ENCODE measurements at places on chromosomes 11 and 22.

DNA sequence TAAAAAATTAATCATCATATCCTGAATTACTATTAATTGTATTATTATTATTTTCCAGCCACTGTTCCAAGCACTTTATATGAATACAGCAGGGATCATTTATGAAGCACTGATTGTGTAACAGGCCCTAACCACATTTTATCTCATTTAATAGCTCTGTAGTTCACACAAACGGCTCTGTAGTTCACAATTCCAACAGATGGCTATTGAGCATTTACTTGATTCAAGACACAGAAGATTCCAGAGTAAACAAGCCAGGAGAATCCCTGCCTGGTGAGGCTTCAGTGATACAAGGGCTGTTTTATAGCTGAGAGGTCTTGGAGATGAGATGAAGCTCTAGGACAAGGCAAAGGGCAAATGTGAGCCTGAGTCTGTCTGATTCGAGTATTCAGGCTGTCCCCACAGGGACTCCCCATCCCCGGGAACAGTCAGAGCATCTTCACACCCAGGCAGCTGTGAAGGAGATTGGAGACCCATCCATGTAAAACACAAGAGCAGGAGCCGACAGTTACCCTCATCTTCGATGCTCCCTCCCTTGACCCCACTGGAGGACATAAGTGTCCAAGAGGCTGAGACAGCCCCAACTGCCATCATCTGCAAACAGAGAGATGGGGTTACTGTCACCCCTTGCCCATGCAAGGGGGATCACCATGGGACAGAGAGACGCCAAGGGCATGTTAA lies 222.5 kb downstream of the MN1 start:
- DNase-seq = no peak

DNA sequence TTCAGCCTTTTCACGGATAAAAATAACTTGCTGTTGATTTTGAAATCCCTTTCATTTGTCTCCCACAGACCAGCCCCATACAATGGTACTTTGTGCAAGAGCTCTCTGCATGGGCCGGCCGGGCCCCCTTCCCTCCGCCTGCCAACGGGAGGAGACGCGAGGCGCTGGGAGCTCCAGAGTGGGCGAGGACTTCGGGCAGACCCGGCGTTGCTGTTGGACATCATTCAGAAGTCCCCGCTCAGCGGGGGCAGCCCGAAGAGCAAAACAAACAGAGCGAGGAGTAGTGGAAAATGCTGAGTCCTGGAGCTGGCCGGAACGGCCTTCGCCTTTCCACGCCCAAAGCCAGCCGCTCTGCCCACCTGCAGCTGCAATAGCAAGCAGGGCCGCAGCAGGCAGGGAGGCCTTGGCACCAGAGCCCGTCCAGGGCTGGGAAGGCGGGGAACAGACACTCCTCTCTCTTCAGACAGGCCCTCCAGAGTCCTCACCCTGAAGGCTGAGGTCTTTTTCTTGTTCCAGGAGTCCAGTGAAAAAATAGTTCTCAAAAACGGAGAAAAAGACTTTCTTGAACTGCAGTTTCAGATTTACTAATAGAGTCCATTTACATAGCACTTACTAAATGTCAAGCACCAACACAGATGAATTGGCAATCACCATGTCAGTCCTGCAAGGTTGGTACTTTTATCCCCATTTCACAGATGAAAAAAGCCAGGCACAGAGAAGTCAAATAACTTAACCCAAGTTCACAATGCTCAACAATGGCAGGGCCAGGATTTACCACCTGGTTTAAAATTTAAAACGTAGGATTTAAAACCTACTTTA lies 135.5 kb downstream of the ETS1 start:
- DNase-seq = no peak

GRCh38 chr22:43203471-43203981 lies 16.6 kb upstream of the TTLL12 start:
- no peak for DNase-seq

DNA sequence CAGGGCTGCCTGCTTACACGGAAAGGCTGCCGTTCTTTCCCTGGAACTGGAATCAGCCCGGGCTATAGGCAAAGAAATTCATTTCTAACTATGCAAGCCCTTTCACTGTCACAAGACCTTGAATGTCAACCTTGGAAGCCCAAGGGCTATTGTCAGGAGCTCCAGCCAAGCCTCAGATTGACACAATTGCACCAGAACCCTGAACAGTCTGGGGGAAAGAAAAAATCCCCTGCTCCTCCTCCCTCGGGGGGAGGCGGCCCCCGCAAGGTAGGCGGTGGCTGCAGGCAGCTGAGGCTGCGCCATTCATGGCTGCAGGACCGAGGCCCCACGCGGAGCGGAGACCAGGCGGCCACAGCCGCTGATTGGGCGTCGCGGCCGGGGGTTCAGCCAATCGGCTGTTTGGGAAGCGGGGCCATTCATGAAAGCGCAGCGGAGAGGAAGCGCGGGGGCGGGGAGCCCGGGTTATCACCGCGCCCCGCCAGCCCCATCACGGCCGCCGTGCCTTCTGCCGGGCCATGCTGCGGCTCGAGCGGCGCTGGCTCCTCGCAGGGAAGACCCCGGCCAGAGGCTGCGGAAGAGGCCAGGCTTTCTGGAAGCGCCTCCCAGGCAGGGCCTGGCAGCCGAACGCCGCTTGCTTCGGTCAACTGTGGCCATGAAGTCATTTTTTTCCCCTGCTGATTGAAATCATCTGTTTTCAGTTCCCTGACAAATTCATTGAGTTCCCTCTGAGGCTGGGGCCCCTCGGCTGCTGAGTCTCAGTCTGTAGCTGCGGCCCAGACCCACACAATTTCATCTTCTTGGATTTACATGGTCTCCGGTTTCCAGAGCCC lies 38.1 kb upstream of the LINC01488 start:
- DNase-seq = peak; percentile 74

DNA sequence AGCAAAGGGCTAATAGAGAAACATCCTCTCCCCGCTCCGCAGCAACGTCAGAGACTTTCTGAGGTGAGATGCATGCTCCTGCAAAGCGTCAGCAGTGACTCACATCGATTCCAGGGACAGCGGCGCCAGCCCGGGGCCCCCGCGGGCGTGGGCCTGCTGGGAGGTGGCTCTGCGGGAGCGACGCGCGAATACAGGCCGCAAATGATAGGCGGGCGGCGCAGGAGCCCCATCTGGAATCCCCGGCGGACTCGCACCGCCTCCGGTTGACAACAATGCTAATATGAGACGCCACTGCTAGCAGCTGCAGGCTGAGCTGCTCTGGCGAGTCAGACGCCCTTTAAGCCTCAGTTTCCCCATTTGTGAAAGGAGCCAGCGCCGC lies 557 bp downstream of the RANGAP1 start:
- DNase-seq = peak; percentile 83

GRCh38 chr11:97856666-97857065 lies 1164.1 kb upstream of the CNTN5 start:
- no peak for DNase-seq

- DNase-seq = no peak
Observed at GRCh38 chr11:46280706-46281105, 3.2 kb downstream of the CREB3L1 start.

GRCh38 chr11:67022961-67023956 lies at the start of gene SYT12:
SYT12 (plus strand) TSS chr11:67023134; CDS start chr11:67030145, 7,011 bp downstream.
- peak; percentile 16 for DNase-seq

DNA sequence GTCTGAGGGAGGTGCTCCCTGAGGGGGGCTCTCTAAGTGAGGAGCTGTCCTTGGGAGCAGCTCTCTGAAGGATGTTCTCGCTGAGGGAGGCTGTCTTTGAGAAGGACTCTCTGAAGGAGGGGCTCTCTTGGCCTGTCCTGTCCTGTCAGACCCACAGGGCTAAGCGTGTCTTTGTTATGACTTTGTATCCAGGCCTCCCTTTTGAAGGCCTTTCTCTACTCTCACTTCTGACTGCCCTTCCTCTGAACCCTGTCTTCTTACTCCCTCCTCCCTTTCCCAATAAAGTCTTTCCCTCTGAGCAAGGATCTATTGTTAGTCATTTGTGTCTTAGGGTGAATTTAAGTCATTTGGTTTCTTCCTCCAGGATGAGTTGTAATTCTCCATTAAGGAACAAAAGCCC lies 330.1 kb upstream of the PLET1 start:
- DNase-seq = no peak

DNA sequence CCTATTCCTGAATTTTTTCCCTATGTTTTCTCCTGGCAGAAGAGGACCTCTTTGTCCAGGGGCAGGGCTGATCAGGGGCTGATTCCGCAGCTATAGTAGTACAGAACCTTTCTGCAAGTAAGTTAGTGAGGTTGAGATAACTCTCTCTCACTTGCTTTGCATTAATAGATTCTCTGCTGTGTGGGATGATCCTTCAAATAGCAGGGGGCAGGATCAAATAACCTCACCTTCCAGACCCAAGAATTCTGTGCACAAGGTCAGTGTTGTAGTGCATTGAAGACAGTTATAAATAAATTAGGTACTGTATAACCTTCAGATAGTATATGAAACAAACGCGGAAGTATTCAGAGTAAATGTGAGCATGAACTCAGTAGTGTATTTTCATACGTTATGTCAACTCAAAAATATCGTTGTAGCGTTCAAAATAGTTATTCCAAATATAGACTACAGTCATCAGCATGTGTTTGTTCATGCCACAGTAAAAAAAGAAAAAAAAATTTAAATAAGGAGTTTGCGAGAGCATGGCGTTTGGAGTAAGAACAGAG lies 278 bp downstream of the MMP26 start:
- DNase-seq = no peak

GRCh38 chr11:86787018-86787536 lies 13.3 kb upstream of the PRSS23 start:
- DNase-seq = no peak

GRCh38 chr11:33534575-33534974 lies 166.1 kb downstream of the C11orf91 start:
- no peak for DNase-seq

- peak; percentile 57 for DNase-seq
Observed at GRCh38 chr11:122981388-122982264, at the start of gene BSX. BSX (minus strand) TSS chr11:122981834; CDS start chr11:122981671, 163 bp downstream.

- DNase-seq = no peak
Observed at GRCh38 chr11:40183073-40184064, 1276.1 kb downstream of the LRRC4C start.

GRCh38 chr11:11973866-11974265 lies 34.6 kb downstream of the DKK3 start:
- no peak for DNase-seq

- DNase-seq = peak; percentile 48
Observed at GRCh38 chr11:133082841-133083488, 449.3 kb downstream of the OPCML start.

GRCh38 chr22:20024225-20024624 lies 3.3 kb downstream of the TANGO2 start:
- no peak for DNase-seq

DNA sequence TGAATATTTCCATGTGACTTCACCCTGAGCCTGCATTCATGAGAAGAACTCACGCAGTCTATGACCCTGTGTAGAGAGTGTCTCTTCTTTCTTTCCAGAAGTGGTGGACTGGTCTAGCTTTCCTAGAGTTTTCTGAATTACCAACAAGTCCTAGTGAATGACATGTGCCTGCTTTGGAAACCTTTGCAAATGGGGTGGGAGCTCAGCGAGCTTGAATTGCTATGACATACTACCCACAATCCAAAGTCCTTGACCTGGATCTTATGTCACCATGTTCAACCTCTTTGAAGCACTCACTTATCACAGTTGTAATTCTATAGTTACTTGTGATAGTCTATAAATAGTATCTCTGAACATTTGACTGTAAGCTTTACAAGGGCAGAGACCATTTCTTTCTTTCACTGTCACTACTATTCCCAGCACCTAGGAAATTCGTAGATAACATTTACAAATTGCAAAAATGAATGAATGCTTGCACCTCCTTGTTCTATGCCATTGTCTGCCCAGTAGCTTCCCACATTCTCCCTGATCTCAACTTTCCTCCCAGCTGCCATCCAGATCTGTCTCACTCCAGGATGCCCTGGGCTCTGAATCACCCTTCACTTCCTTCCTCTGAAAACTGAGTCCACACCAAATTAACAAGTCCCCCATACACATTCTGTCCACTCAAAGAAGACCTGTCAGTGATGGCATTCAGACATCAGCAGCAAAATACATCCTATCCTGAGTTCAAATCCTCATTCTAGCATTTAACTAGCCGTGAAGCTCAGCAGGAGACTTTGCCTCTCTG lies 201.9 kb upstream of the SESN3 start:
- DNase-seq = no peak

- no peak for DNase-seq
Observed at GRCh38 chr22:48237466-48238283, 1475.2 kb downstream of the TBC1D22A start.

DNA sequence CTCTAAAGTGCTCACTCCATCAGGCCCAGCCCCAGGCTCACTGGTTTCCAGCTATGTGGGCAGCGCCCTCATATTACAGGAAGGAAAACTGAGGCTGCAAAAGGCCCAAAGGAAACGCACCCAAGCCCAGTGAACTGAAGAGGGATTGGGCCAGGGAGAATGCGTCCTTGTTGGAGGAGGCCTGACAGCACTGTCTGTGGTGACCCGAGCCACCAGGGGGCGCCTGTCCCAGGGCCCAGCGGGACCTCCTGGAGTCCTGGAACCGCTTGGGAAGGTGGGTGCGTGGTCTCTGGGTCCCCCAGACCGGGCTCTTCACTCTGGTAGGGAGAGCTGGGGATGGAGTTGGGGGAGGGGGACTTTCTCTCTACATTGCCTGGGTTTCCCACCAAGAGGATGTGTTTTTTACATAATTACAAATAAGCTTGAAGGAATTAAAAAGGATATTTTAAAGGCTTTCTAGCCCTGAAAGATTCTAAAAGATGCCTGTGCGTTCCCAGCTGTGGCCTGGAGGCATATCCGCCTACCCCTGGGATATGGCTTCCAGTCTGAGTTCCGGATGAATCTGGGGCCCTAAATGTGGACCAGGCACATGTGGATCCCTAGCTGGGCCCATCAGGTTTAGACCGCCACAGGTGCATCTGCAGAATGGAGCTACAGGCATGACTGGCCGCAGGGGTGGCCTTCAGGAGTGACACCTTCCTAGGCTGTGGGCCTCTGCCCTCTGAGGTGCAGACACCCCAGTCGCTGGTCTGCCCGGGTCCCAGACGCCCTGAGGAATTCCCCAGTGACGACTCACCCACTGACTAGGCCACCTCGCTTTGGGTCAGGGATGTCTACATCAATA lies 4.2 kb downstream of the SPI1 start:
- DNase-seq = peak; percentile 88

DNA sequence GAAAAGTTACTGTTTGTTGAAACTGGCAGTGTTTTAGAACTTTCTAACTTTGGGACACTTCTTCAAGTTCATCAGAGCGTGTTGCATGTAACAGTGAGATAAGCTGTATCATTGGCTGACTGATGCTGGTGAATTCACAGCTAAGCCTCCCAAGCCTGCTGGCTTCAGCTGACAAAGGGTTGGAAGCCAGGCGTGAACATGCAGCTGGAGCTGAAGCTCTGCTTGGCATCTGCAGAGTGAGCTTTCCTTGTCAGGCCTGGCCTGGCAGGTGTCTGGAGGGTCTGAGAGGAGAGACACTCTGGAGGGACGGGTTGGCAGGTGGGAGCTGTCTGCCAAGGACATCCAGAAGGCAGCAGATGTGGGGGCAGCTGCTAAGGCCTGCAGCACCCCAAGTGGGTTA lies 1.5 kb downstream of the AMPD3 start:
- DNase-seq = no peak

GRCh38 chr11:113528982-113529381 lies 53.8 kb upstream of the DRD2 start:
- no peak for DNase-seq

GRCh38 chr11:69475141-69475865 lies 6.2 kb upstream of the LINC01488 start:
- no peak for DNase-seq

Data from stimulated activated CD4-positive, alpha-beta T cell treated with anti-CD3 and anti-CD28 coated beads, Interleukin-12 subunit alpha, Interleukin-12 subunit beta, amount 100 ng/mL, for 4 hours (primary cell).